Stimulated activated CD4-positive, alpha-beta T cell treated with anti-CD3 and anti-CD28 coated beads, Interleukin-4, amount 100 ng/mL, for 24 hours (primary cell): ENCODE measurements at places on chromosomes 4 and X.

DNA sequence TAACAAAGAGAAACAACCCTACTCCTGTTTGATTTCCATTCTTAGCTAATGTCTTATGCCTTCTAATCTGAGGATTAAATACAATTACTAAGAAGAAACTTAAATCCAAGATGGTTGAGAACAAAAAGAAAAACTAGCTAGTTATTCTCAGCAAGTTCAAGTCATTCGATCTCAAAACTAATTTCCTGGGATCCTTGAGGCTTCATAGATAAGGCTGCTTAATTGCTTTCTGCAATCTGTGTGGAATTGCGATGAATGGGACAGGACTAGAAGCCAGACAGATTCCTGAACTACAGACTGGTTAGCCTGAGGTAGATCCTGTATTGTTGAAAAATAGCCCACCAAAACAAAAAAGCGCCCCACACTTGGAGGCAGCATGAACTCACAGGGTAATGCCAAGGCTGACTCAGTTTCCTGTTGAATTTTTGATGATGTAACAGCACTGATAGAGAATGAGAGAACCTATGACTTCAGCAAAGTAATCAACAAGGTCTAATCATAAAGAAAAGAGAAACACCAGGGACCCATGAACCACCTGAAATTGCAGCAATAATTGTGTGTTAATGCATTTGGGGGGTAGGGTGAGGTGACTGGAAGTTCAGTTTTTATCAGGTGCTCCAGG is 33.9 kb downstream of the KLHL15 start:
- DNase-seq = no peak

- no peak for DNase-seq
These were observed 53.9 kb downstream of the ENPP6 start for GRCh38 chr4:184163813-184164212.

DNA sequence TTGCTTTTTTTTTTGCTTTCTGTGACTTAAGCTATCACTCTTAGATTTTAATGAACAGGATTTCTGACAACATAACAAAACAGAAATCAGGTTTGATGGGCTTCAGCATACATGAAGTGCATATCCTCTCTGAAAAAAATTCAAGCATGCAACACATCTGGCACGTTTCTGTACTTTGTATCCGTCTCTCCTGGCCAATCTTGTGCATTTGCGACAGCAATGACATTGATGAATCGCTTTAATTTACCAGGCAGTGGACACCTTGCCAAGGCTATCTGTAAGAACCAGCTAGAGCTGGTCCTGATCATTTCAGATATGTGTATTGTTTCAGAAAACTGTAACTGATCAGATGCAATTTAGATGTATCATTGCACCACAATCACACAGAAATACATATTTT is 93.3 kb downstream of the CCSER1 start:
- DNase-seq = no peak

GRCh38 chr4:181259081-181259709 is 984.0 kb upstream of the TENM3 start:
- DNase-seq = no peak

- no peak for DNase-seq
These were observed 19.0 kb downstream of the ATP8A1 start for GRCh38 chr4:42637867-42638266.

- DNase-seq = no peak
These were observed 91.2 kb downstream of the SOWAHB start for GRCh38 chr4:76806757-76807156.

GRCh38 chr4:159077702-159078495 is 25.0 kb upstream of the RAPGEF2 start:
- DNase-seq = no peak
